ENCODE measurements at places on chromosomes 2 and 18.

GRCh38 chr18:68962623-68963022, 164.7 kb downstream of the CCDC102B start:
- ATAC-seq, result no peak

DNA sequence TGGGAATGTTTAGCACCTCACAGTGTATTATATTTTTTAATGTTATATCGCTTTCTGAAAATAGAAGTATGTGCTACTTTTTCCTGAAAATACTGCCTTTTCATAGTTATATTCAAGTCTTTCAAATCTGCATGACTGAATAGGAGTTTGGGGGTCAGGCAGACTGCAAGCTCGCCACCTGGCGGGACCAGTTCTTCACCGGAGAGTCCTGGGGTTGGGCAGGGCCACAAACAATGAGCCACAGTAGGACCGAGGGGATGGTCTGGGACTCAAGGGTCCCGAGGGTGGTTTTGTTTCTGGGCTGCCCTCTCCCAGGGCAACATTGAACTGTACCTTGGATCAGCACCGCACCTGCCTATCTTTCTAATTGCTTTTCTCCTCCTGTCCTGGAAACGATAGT, 70.6 kb downstream of the VWA3B start:
- no peak for ATAC-seq

GRCh38 chr18:47754311-47755101, 176.0 kb downstream of the SMAD2 start:
- no peak for ATAC-seq

DNA sequence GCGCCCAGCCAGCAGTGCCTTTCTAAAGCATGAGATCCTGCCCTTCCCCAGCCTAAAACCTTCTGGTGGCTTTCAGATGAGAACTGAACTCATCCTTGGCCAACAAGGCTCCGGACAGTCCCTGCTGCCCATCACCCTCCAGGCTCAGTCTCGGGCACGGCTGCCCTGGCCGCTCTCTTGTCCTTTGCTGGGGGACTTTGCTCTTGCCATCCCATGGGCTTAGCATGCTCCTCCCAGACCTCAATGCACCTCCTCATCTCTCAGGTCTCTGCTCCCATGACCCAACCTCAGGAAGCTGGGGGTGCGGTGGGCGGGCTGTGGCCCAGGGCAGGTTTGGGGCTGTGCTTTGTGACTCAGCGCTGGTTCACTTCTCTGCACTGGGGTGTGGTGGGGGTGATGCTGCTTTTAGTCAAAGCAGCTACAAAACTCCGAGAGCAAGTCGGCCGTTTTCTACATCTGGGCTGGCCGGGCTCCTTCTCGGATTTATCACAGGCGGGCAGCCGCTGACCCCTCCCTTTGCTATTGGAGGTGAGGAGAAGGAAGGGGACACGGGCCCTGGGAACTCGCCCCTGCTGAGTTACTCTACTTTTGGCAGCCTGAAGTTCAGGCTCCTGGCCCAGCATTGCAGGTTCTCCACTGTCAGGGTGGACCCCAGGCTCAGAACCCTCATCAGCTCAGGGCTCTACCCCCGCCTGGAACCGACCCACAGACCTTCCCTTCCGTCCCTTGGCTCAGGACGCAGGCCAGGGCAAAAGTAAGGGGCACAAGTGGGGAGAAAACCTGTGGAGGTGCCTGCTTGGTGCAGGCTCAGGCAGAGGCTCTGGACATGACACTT, 90.6 kb upstream of the TAF1B start:
- no peak for ATAC-seq

DNA sequence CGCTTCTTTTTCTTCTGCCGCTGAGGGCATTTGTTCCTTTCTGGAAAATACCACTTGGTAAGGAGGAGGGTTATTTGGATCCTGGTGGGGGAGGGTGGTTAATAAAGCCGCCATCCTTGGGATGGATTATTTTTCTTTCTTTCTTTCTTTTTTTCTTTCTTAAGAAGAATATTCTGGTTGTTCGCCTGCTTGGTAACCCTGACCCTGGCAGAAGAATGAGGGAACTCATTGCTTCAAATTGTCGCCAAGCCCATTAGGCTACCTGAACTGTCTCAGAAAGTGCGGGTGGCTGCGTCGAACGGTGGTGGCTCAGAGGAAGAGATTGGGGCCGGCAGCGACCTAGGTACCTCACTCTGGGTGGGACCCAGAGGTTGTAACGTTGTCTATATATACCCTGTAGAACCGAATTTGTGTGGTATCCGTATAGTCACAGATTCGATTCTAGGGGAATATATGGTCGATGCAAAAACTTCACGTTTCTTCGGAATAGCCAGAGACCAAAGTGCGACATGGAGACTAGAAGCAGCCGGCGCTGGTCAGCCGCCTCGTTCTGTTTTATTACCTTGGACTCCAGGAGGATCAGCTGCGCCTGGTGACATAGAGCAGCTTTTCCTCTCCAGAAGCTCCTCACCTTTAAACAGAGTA, 1.3 kb upstream of the HOXD4 start:
- ATAC-seq, result no peak

- ATAC-seq, result peak; percentile 52
These were observed at the start of gene VAMP5 for GRCh38 chr2:85584354-85584856. Gene VAMP5 (plus strand): TSS chr2:85584431. CDS start chr2:85584491, 60 bp downstream.
